Retina (tissue), 1 donor: ENCODE measurements at places on chromosomes 6 and 20.

GRCh38 chr20:48329676-48330664 lies 497.8 kb downstream of the PREX1 start:
- peak; percentile 33 for DNase-seq

GRCh38 chr6:88626460-88626859 lies 337.0 kb downstream of the RNGTT start:
- DNase-seq = no peak

DNA sequence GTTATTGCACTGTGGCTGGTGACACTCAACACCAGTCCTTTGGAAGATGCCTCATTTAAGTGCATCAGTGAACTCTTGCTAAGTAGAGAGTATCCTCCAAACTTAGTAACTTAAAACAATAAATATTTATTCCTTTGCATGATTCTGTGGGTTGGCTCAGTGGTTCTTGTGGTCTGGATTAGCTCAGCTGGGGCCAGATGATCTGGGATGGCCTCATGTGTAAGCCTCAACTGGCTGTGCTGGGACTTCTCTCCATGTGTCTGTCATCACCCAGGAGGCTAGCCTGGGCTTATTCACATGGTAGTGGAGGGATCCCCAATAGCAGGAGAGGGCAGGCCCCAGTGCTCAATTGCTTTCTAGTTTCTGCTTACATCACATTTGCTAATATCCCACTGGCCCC lies 8.3 kb downstream of the LRRN4 start:
- DNase-seq = no peak

DNA sequence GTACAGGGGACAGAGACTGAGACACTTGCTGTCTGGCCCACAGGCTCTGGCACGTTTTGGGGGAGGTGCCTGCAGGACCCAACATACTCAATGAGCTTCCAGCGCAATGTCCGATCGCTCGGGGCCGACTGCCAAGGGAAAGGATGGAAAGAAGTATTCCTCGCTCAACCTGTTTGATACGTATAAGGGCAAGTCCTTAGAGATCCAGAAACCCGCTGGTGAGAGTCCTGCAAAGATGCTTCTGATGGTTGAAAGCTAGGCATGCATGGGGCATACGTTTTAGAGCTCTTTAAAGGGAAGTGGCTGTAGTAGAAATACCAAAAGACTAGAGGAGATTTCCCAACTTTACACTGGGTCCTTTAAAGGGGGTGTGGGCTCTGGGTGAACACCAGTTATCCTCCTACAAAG lies 2.2 kb downstream of the PRRC2A start:
- DNase-seq = no peak

GRCh38 chr6:51788121-51788520 lies 299.3 kb downstream of the PKHD1 start:
- DNase-seq = no peak

DNA sequence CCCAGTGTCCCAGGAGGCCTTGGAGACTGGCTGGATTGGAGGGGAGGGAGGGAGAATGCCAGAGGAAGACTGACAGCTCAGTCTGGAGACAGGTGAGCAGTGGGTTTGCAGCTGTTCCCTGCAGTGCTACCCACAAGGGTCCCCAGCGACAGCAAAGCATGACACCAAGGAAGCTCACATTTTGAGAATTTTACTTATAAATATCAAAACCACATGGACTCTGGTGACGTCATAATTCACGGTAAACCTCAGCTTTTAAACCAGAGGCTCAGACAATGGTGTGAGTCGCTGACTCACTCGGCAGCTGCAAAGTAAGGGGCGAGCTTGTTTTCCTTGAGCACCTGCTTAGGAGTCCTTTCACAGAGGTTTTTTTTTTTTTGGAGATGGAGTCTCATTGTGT lies 65.2 kb downstream of the THBS2 start:
- DNase-seq = no peak

DNA sequence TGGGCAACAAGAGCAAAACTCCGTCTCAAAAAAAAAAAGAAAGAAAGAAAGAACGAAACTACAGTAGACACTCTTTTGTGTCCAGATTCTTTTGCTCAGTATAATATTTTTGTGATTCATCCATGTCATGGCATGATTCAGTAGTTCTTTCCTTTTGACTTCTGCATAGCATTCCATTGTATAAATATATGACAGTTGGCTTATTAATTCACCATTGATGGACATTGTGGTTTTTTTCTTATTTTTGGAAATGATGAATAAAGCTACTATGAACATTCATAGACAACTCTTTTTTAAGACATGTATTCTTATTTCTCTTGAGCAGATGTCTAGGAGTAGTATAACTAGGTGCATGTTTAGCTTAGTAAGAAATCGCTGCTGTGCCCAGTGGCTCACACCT lies 10.3 kb upstream of the IER3 start:
- DNase-seq = no peak

- no peak for DNase-seq
Measured at GRCh38 chr20:7586481-7586880, 353.8 kb downstream of the HAO1 start.
